ENCODE measurements at places on chromosomes 12 and 14. TPM values are rescaled to one million over a fixed set of nuclear protein-coding genes. Genes with fewer than 3 reads are reported as not detected.

Gene GZMH
- total RNA-seq: 236 TPM

Gene FAIM2
- total RNA-seq: not detected

Gene PTGER2
- 55.3 TPM for total RNA-seq

Gene SYNE3
- 15.4 TPM for total RNA-seq

Gene NDUFA12
- 91.5 TPM for total RNA-seq

Gene KRT86
- total RNA-seq: 2.7 TPM

Gene REM2
- total RNA-seq: 8.1 TPM

Gene CCDC175
- total RNA-seq: not detected

Gene KRT2
- total RNA-seq: 1.4 TPM

Gene RIC8B
- total RNA-seq: 15.5 TPM

DNA sequence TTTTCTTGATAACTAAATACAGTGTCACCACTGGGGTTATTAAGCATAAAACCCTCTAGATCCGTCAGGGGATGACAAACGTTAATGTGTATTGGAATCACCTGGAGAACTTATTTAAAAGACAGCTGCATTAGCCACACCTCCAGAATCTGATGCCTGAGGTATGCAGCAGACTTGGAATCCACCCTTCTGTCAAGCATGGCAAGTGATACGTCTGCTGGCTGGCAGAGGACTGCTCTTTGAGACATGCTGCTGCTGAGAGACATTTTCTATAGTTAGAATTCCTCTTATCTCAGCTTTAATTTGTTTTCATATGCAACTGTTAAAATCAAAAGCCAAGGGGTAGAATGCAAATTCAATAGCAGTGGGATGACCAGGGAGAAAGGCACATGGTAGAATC is 496.3 kb downstream of the NELL2 start:
- no peak for DNase-seq

- DNase-seq: no peak
These were observed 3.9 kb downstream of the NKX2-1 start for GRCh38 chr14:36515896-36516718.

- no peak for DNase-seq
These were observed 4.0 kb upstream of the CRIP2 start for GRCh38 chr14:105470350-105471296.

DNA sequence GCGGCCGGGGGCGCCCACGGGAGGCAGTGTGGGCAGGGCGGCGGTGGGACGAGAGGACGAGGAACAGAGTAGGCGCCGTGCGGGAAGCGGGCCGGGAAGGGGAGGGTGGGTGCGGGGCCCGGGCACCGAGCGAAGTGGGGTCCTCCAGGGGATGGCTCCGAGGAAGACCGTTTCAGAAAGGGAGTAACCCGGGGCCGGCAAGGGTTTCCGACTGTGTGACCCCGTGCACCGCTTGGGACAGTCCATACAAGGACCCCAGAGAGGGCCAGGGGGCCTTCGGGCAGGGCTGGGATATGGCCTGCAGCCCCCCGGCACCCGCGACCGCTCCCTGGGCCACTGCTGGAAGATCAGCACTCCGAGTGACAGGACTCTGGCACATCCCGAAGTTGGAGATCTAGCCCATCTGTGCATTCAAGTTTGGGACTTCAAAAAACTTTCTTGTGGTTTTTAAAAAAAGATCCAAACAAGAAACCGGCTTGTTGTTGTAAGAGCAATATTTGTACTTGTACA is 448 bp downstream of the TSPAN9 start:
- DNase-seq: no peak

GRCh38 chr14:90140298-90140955 is 78.6 kb downstream of the KCNK13 start:
- DNase-seq: no peak

DNA sequence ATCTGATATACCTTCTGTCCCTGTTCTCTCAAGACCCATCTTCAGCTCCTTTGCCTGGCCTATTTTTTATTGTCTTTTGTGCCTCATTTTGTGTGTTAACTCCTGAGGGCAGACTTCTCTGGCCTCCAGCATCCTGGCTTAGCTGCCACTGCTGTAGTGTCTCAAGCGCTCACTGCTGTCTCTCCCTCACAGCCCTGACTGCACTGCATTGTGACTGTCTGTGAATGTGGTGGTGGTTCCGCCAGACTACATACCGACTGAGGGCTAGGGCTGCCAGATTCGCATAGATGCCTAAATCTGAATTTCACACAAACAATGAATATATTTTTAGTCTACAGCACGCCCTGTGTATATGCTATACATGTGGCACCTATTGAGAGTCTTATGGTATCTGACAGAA is 1088.9 kb upstream of the TMEM132C start:
- no peak for DNase-seq

DNA sequence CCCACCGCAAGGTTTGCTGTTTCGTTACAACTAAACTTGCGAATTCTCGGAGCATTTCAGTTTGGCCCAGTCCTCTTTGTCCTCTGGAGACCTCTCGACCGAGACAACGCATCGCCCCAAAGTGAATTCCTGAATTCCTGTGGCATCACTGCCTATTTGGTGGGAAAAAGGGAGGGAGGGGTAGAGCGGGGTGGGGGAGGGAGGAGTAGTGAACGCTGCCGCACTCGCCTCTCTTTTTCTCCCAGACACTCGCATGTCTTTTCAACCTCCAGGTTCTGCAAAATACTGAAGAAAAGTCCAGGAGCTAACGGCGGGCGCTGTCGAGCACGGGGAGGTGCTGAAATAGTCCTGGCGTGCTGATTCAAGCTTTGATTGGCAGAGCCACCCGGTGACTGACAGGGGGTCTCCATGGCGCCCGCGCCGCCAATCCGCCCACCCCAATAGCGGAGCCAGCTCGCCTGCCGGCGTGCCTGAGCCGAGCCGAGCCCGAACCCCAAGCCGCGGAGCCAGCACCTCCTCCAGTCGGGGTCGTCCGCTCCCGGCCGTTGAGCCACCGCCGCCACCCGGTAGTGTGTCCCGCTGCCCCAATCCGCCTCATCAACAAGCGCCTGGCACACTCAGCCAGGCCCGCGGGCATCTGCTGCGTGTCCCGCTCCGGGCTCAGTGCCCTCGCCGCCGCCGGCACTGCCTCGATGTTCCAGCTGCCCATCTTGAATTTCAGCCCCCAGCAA is at the start of gene SIX6:
TSS of gene SIX6 (plus strand) at position 440 of the 731 bp plus-strand sequence. CDS start at position 693, 253 bp downstream.
- no peak for DNase-seq

GRCh38 chr12:115466076-115466475 is 782.1 kb upstream of the TBX3 start:
- no peak for DNase-seq

- DNase-seq: no peak
These were observed 32.6 kb downstream of the WASHC3 start for GRCh38 chr12:102029141-102029540.

DNA sequence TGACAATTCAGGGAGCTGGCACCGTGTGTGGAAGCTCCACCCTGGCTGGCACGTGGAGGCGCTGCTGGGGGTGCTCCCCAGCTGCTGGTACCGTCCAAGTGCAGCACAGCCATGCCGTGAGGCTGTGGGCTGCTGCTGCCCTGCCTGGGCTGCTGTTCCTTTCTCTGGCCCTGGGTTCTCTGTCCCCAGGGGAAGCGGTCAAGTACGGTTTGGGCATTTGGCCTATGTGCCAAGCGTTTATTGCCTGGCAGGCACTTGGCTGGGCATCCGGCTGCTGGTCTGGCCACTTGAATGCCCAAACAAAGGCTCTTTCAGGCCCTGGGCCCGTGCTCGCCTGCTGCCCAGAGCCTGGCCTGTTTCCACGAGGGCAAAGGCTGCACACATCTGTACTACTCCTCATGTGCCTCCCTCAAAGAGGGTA is 39.6 kb downstream of the RHOF start:
- no peak for DNase-seq

GRCh38 chr12:4211372-4211771 is 62.2 kb upstream of the CCND2 start:
- DNase-seq: no peak

- no peak for DNase-seq
These were observed 4.8 kb downstream of the EPYC start for GRCh38 chr12:90999966-91000365.

DNA sequence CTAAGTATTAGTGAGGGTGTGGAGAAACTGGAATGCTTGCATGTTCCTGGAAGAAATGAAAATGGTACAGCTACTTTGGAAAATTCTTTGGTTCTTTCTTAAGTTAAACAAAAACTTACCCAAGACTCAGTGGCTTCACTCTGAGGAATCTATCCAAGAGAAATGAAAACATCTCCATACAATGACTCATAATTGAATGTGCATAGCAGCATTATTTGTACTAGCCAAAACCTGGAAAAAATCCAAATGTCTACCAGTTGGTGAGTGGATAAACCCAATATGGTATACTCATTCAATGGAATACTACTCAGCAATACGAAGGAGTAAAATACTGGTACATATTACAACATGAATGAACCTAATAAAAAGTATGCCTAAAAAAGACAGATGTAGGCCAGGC is 18.0 kb upstream of the CRACR2A start:
- DNase-seq: no peak

All from natural killer cell (primary cell).